ENCODE measurements at places on chromosomes 6 and 20. TPM values are rescaled to one million over a fixed set of nuclear protein-coding genes. Genes with fewer than 3 reads are reported as not detected.

The DSP gene
- total RNA-seq, result 0.10 TPM

The SRMS gene
- total RNA-seq, result not detected

The KIF16B gene
- 9.4 TPM for total RNA-seq

DNA sequence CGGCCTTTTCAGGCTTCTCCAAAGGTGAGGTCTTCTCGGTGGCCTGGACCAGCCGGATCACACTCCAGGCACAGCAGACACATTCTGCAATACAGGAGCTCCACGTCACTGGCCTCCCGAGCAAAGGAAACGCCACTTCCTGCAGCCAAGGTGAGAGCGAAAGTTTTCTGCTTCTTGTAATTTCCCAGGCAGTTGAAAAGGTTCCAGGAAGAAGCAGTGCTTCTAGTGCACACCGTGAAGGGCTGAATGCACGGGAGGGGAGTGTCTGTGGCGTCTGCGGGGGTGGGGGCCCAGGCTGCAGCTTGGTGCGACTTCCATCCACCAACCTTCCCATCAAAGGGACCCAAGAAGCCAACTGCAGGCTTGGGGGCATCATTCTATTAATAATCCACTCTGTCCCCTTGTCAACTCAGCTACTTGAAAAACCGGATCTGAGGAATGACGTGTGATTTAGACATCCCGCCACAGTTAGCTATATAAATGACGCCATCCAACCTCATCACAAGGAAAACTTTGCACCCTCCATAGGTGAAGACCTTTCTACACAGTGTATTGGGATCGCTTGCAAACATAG, 61.1 kb downstream of the NFATC2 start:
- DNase-seq, result peak; percentile 60

DNA sequence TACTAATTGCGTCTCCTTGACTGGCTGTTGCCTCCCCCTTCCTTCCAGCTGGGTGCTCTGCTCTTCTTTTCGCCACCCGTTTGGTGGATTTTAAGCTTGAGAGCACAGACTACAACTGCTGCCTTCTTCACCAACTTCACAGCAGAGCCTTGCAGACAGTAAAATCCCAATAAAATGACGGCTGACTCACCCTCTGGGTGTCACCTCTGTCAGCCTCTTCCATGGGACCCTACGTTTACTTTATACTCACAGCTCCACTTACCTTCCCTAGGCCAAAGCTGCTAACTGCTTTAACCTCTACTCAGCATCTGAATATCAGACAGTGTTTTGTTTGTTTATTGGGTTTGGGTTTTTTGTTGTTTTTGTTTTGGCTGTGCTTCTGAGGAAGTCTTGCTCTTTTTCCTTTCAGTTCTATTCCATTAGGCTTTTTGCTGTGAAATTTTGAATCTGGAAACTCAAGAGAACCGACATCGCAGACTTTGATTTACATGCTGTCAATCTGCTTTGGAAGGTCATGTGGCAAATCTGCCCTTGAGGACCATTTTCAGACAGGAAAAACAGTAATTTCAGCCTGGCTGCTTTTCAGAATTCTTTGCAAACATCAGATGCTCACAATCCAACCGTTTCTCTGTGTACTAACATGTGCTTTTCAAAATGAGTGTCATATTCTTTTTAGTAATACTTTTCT, 2.4 kb downstream of the AGPAT4 start:
- DNase-seq, result no peak

- DNase-seq, result no peak
Measured at GRCh38 chr6:169044381-169045230, 209.0 kb downstream of the THBS2 start.

- no peak for DNase-seq
Measured at GRCh38 chr20:4335722-4336121, 320.4 kb upstream of the RNF24 start.

DNA sequence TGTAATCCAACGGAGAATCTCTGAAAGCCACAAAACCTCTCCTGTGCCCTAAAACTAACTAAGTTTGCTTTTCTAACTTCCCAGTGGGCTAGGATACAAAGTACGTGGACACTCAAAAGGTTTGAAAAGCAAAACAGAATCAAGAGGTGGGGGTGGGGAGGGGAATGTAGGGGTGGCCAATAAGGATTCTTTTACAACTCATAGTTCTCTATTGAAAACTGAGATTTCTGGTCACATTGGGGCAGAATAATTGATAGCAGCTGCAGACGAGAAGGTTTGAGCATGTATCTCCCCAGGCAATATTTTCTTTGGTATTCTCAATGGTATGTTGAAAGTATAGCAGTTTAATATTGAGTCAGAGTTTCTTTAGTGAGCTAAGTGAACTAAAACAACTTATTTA, 376.7 kb upstream of the CITED2 start:
- no peak for DNase-seq

Measured in activated CD4-positive, alpha-beta T cell treated with anti-CD3 and anti-CD28 coated beads, Interleukin-2, amount 10 ng/mL, durations not matched to agents 7 days and 5 days (primary cell).